ENCODE measurements at places on chromosomes 11 and 22. TPM values are rescaled to one million over a fixed set of nuclear protein-coding genes. Genes with fewer than 3 reads are reported as not detected.
A peak's percentile ranks its signal among the peaks of the same experiment; 100 is the strongest.

GRCh38 chr22:19798003-19798665 lies 37.6 kb downstream of the TBX1 start:
- no peaks in the 10 kb centered on the region for H3K36me3 ChIP-seq
- DNase-seq, result no peak
- H3K4me3 ChIP-seq, result no peak overlapping the region
- H3K27me3 ChIP-seq, result no peaks in the 10 kb centered on the region
- no peak overlapping the region for H3K27ac ChIP-seq

The ALDH3B1 gene
- 0.47 TPM for polyA plus RNA-seq

The RASGRP2 gene
- 45.7 TPM for polyA plus RNA-seq

DNA sequence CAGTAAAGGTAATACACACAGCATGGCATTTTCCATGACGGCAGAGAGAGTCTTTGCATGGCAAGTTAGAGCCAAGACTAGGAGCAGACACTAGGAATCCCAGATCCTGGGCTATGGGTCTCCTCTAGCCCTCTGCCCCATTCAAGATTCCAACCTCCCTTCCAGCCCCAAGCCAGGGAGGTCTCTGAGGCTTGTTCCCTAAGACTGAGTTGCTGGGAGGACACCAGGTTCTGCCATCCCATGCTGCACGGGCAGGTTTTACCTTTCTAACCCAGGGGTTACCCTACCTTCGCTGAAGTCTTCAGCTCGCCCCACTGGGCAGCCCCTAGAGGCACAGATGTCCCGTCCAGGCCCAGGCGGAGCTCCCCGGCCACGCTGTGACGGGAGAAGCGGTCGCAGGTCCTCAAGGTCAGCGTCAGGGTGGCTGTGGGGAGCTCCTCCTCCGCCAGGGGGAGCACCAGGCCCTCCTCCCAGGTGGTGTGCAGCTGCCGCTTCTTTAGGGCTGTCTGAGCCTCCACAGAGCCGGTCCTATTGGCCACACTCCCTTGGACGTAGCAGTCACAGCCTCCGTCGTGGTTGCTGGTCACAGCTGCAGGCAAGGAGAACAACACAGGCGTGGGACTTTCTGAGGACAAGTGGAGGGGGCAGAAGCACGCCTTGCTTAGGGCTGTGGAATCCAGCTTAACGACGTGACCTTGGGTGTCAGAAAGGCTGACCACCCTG lies 33.8 kb downstream of the SYT13 start:
- H3K4me3 ChIP-seq, result no peak overlapping the region
- H3K27me3 ChIP-seq, result no peaks in the 10 kb centered on the region
- no peaks in the 10 kb centered on the region for H3K36me3 ChIP-seq
- peak; percentile 54 for DNase-seq
- no peaks in the 10 kb centered on the region for H3K4me1 ChIP-seq
- H3K27ac ChIP-seq, result no peak overlapping the region

Data from H1 (cell line).